Activated naive CD4-positive, alpha-beta T cell treated with anti-CD3 and anti-CD28 coated beads for 36 hours (primary cell): ENCODE measurements at places on chromosomes 16 and 17.

DNA sequence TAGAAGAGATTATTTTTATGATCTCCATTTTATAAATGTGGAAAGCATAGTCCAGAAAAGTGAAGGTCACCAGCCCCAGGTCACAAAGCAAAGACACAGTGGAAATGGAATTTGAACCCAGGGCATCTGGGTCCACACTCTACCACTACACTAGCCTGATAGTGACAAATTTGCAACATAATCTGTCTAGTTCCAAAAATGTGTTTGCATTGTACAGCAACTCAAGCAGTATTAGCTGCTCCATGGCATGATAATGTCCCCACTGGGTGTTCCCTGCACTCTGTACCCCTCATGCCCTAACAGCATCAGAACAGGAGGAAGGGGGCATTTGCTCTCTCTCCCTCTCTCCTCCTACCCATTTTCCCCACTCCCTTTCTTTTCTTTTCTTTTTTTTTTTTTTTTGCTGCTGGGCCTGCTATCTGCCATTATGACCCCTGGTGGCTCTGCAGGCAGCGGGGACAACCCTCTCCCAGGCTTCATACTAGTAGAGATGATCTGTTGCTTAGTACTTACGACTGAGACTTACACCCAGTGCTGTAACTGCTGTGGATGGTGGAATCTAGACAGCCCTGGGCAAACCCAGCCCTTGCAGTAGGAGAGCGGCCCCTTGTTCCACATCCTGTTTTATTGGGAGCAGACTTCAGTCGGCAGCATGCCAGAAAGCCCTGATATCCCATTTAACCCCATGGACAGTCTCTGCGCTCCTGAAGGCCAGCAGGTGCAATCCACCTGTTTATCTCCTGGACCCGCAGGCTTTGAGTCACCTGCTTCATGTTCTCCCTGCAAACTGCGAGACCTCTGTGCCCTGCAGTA is 306.3 kb downstream of the SOX9 start:
- H3K36me3 ChIP-seq = no peaks in the 10 kb centered on the region
- no peaks in the 10 kb centered on the region for H3K4me1 ChIP-seq
- H3K4me3 ChIP-seq = no peak overlapping the region
- no peak for DNase-seq
- no peak overlapping the region for H3K27ac ChIP-seq

GRCh38 chr16:55671974-55672280 is 16.1 kb downstream of the SLC6A2 start:
- no peak for DNase-seq
- no peaks in the 10 kb centered on the region for H3K4me1 ChIP-seq
- H3K36me3 ChIP-seq = no peaks in the 10 kb centered on the region
- H3K4me3 ChIP-seq = no peak overlapping the region
- H3K27me3 ChIP-seq = peaks cover 7% of the 10 kb centered on the region

GRCh38 chr17:77101521-77102410 is 39.0 kb upstream of the SEC14L1 start:
- no peaks in the 10 kb centered on the region for H3K27me3 ChIP-seq
- H3K27ac ChIP-seq = no peak overlapping the region
- H3K4me1 ChIP-seq = peaks cover 25% of the 10 kb centered on the region
- H3K36me3 ChIP-seq = peaks cover 32% of the 10 kb centered on the region
- no peak overlapping the region for H3K4me3 ChIP-seq
- no peak for DNase-seq

DNA sequence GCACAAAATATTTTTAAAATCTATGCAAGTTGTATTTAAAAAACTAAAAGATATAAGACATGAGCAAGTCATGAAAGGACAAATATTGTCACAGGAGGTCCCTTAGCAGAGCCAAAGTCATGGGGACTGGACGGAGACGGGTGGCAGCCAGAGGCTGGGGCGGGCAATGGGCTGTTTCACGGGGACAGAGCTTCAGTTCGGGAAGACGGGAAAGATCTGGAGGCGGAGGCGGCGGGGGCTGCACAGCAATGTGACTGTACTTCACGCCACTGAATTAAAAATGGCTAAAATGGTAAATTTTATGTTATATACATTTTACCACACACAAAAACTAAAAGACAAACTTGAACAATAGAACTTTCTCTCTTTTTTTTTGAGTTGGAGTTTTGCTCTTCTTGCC is 60.0 kb upstream of the METRNL start:
- H3K27ac ChIP-seq = no peak overlapping the region
- peaks cover 2% of the 10 kb centered on the region for H3K4me1 ChIP-seq
- H3K36me3 ChIP-seq = no peaks in the 10 kb centered on the region
- no peaks in the 10 kb centered on the region for H3K27me3 ChIP-seq
- no peak for DNase-seq
- H3K4me3 ChIP-seq = no peak overlapping the region

DNA sequence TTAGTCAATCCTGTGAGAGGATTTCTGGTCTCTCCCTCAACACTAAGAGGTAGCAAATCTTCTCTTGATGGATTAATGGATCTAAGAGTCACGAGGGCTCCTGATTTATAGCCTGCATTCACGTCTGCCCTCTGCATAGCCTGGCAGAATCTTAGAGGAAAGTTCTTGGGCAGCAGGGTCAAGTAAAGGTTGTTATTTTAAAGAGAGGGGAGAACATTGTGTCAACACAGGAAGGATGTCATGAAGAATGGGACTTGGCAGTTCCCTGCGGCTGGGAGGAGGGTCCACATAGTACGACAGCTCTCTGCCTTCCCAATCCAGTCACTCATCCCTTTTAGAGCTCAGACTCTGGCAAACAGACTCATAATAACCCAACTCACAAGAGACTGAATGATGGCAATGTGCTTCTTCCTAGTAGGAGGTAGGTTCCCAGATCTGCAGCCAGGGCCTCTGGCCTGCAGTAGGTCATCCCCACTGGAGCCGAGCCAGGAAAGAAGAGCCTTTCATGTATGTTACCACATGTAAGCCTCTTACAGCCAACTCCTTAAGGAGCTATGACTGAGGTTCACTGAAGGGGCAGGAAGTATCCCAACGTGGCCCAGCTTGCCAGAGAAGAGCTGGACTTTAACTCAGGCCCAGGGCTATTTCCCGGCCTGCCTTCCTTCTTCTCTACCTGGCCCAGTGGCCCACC is 25.4 kb upstream of the RPTOR start:
- no peaks in the 10 kb centered on the region for H3K27me3 ChIP-seq
- no peak for DNase-seq
- H3K36me3 ChIP-seq = no peaks in the 10 kb centered on the region
- no peak overlapping the region for H3K4me3 ChIP-seq
- H3K4me1 ChIP-seq = no peaks in the 10 kb centered on the region

DNA sequence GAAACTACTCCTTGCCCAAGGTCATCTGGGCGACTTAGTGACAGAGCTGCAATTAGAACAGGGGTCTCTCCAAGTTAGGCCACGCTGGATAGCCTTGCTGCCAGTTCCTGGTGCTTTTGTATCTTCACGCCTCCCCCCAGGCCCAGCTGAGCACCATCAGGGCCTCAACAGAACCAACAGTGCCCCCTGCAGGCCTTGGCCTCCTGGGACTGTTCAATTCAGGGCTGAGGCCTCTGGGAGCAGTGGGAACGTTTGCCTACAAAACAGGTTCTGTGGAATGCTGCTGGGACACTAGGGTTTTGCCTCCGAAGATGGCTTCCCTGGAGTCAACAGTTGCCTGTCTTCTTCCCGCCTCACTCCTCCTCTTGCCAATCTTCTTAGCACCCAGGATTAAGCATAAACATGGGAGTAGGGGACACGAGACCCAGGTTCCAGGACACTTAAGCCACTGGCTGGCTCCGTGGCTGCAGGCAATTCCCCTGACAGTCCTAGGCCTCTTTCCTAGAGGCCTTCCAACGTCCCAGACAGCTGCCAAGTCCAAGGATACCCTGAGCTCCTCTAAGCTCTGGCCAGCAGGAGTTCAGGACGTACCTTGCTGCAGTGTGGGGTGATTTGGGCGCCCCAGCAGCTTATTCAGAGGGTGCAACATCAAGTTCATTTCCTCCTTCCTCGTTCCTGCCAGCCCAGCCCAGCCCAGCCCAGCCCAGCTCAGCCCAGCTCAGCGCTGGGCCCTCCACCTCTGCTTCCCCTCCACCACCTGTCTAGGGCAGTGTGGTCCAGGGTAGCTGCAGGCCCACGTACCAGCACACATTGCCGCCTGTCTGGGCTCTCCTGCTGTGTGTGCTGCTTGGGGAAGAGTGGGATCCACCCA is 246.6 kb upstream of the RPL38 start:
- peaks cover 3% of the 10 kb centered on the region for H3K4me1 ChIP-seq
- H3K27me3 ChIP-seq = peaks cover 4% of the 10 kb centered on the region
- DNase-seq = peak; percentile 67
- H3K4me3 ChIP-seq = no peak overlapping the region
- no peak overlapping the region for H3K27ac ChIP-seq

DNA sequence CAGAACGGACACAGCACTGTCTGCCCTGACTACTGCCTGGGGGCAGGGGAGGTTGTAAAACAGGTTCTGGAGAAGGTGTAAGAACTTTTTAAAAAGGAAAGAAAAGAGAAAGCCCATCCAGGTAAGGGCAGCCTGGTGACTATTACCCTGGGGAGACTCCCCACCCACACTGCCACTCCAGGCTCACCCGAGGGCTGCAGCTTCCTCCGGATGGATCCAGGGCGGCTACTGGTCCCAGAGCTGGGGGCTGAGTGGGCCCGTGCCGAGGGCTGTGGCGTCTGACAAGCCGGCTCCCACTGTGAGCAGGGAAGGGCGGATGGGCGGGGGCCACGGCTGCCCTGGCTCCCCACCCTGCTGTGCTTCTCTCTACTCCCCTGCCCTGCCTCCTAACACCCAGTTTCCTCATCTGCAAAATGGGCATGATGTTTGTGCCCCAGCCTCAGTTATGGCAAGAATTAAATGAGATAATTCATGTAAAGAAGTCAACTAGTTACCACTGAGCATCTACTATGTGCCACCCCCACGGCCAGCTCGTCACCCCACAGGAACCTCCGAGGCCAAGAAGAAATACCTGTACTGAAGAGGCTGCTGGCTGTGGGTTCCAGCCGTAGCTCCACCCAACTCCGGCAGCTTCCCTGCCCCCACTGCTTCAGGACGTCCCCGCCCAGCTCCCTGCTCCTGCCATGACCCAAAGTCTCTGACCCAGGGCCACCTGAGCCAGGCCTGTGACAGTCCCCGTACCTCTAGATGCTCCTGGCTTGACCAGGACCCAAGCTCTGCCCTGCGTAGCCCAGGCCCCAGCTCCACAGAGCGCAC is 24.2 kb downstream of the KATNB1 start:
- no peaks in the 10 kb centered on the region for H3K4me1 ChIP-seq
- DNase-seq = no peak
- H3K36me3 ChIP-seq = peaks cover 6% of the 10 kb centered on the region

GRCh38 chr16:53713403-53714204 is 9.6 kb downstream of the FTO start:
- H3K36me3 ChIP-seq = peaks cover 3% of the 10 kb centered on the region
- H3K4me3 ChIP-seq = no peak overlapping the region
- H3K4me1 ChIP-seq = peaks cover 33% of the 10 kb centered on the region
- no peak overlapping the region for H3K27ac ChIP-seq
- no peak for DNase-seq

DNA sequence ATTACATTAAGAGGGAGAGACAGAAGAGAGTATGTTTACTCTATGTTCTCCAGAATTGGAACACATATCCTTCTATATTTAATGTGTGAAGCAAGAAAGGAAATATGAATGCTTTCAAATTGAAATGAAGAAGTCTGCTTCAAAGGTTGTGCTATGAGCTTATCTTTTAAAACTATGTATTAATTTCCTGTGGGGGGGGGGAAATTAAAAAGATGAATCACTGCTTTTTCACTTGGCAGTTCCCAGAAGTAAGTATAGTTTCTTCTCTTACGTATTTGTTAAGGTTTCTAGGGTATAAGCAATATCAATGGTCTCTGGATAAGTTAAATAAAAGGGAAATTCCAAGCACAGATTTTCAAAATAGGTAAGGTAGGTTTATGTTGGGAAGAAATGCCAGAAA is 7.0 kb downstream of the TERF2 start:
- DNase-seq = no peak
- H3K4me3 ChIP-seq = no peak overlapping the region
- H3K27ac ChIP-seq = peak overlapping the region; percentile 80

DNA sequence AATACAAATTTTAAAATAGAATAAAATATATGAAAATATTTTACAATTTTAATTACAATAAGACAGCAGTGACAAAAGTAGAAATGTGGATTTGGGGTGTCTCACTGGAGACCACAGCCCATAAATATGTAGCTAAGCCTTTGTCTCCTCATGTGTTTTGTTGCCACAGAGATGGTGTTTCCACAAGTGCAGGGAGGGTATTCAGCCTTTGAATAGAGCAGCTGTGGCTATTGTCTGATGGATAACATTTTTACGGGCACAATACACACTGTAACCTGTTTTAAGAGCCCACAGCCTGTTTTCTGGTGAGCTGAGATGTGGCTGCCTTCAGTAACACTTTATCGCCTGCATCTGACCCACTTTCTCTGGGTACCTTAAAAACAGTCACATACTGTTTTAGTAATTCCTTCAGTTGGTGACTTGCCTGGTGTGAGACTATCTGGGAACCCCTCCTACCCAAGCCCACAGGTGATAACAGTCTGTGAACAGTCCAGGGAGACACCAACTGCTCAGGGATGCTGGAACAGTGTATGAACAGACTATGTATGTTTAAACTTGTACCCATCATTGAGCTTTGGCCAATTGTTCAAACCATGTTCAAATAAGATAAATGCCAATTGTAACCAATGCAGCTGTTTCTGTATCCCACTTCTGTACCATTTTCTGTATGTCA is 7.8 kb upstream of the AHSP start:
- H3K27me3 ChIP-seq = no peaks in the 10 kb centered on the region
- H3K4me1 ChIP-seq = no peaks in the 10 kb centered on the region
- H3K27ac ChIP-seq = no peak overlapping the region
- no peak overlapping the region for H3K4me3 ChIP-seq
- H3K36me3 ChIP-seq = no peaks in the 10 kb centered on the region

DNA sequence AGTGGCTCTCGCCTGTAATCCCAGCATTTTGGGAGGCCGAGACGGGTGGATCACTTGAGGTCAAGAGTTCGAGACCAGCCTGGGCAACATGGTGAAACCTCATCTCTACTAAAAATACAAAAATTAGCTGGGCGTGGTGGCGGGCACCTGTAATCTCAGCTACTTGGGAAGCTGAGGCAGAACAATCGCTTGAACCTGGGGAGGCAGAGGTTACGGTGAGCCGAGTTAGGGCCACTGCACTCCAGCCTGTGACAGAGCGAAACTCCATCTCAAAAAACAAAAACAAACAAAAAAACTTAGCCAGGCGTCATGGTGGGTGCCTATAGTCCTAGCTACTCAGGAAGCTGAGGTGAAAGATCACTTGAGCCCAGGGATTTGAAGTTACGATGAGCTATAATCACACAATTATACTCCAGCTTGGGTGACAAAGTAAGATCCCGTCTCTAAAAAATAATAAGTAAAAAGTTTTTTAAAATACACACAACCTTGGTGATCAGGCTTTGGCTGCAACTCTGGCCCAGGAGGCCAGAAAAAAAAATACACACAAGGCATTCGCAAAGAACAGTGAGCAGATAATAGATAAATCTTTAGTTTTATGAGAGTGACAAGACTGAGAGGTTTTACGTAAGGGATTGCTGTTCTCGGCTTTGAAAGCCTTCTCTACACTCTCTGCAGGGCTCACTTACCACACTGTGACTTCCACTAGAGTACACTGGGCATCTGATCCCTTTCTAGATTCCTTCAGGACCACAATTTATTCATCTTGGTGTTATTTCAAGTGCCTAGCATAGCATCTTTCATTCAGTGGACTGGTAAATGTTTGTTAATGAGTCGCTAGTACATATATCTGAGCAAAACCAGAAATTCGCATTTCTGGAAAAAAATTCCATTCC is 5.9 kb downstream of the GSPT1 start:
- H3K4me3 ChIP-seq = no peak overlapping the region
- H3K36me3 ChIP-seq = peaks cover 36% of the 10 kb centered on the region
- peak overlapping the region; percentile 41 for H3K27ac ChIP-seq
- no peaks in the 10 kb centered on the region for H3K27me3 ChIP-seq
